Large intestine (tissue), 12 donors: ENCODE measurements at places on chromosomes 4 and X. TPM values are rescaled to one million over a fixed set of nuclear protein-coding genes. Genes with fewer than 3 reads are reported as not detected.

Gene SMARCA5
- polyA plus RNA-seq: 46.3 TPM

Gene UGT2A3
- 285 TPM for polyA plus RNA-seq

Gene NXF2
- not detected for polyA plus RNA-seq

Gene PARM1
- 38.2 TPM for polyA plus RNA-seq

Gene NKX3-2
- 1.7 TPM for polyA plus RNA-seq

Gene HSFX4
- polyA plus RNA-seq: 0.15 TPM

Gene RASL11B
- polyA plus RNA-seq: 2.1 TPM

Gene SLC2A9
- 28.7 TPM for polyA plus RNA-seq

- DNase-seq: no peak
Measured at GRCh38 chrX:129678614-129679195, 23.9 kb upstream of the APLN start.

GRCh38 chr4:52876069-52876468 lies 14.0 kb downstream of the RASL11B start:
- DNase-seq: no peak

DNA sequence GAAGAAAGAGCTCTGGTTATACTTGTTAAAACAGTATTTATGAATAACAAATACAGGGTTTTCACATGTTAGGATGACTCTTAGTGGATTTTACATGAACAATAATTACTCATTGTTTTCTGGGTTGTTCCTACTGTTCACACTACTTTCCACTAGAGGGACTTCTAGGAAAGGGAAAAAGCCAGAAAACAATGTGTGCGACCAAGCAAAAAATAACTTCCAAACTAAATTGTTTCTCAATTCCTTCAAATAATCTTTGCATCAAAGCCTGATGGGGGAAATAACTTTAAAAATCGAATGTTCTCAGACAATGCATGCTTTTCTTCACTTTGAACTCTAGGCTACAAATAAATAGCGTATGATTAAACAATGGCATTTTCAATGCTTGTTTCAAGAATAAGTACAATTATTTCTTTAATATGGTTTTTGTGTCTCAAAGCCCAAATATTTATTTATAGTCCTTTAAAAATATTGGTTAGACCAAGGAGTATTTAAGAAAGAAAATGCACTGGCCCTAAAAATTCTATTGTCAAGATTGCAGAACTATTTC lies 72.1 kb upstream of the ETNPPL start:
- DNase-seq: peak; percentile 7

GRCh38 chr4:181281451-181281850 lies 961.8 kb upstream of the TENM3 start:
- no peak for DNase-seq

DNA sequence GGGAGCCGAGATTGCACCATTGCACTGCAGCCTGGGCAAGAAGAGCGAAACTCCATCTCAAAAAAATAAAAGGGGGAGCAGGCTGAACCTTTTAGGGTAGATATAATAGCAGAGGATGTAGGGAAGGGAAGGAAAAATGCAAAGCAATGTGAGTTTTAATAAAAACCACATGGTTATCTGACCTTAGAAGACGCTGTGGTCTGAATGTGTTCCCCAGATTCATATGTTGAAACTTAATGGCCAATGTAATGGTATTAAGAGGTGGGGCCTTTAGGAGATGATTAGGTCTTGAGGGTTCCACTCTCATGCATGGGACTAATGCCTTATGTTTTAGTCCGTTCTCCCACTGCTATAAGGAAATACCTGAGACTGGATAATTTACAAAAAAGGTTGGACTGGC lies 114.1 kb upstream of the STX18 start:
- no peak for DNase-seq

- DNase-seq: no peak
Measured at GRCh38 chr4:87117732-87118075, 102.7 kb downstream of the KLHL8 start.

GRCh38 chrX:115939636-115940160 lies 230.8 kb upstream of the AGTR2 start:
- no peak for DNase-seq

DNA sequence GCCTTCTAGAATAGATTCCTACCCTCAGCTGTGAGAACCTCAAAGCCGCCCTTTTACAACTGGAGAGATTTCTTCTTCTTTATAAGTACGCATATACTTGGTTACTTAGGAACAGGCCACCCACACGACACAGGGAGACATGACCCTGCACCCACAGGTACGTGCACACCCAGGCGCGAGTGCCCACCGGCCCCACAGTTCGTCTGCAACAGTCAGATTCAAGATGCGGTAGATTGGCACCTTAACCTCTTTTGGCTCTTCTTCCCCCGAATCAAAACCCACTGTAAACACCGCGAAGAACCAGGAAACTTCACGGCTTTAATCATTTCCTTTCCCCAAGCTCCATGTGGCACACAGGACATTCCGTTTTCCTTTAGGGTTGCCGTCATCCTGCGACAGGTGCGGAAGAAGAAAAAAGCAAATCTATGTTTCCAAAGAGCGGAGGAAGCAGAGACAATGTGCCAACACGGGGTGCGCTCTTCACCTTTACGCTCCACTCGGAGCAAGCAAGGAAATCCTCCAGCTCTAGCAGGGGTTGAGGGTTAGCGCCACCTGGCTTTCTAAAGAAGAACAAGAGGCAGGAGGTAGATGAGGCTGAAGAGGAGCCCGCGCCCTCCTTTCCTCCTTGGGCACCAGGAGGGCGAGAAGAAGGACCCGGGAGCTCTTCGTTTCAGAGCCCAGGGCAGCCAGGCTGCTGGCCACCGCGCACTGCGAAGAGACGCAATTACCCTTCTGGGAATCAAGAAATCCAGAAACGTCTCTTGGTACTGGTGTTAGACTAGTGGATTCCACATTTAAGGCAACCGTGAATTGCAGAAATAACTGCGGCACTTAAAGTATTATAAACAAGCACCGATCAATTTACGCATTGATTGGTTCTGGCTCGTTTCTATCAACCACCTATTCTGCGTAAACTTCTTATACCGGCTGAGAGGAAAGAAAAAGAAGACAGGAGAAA lies 35.7 kb downstream of the HAND2 start:
- DNase-seq: peak; percentile 73

- peak; percentile 83 for DNase-seq
Measured at GRCh38 chr4:128286474-128287058, 1.0 kb downstream of the PGRMC2 start.

DNA sequence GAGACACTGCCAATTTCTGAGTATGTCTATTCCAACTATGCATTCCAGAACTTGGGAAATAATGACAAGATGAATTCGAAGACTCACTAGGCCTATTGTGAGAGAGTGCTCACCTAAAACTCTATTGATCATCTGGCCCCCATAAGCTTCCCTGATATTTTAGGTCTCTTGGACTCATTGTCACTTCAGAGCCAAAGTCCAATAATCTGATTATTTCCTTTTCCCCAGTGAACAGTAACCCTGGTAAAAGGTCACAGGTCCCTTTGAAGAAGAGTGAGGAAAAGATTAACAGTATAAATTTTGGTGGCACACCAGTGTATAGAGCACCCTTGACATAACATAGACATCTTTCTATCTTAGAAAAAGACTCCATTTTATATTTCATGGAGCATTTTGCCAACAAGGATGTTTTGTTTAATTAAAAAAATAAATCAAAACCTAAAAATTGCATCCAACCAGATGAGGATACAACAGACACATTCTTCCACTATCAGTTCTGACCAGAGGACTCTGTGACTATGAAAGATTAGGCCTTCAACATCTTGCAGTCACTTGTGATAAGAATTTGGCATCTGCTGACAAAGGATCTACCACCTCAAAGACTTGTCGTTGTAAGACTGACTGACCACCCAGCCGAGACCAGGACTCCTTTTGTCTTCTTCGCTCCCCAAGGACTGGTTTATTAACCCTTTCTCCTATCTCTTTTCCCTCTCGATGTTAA lies 191.9 kb downstream of the MAB21L2 start:
- DNase-seq: no peak
